ENCODE measurements at places on chromosomes 5 and 9.
A peak's percentile ranks its signal among the peaks of the same experiment; 100 is the strongest.

DNA sequence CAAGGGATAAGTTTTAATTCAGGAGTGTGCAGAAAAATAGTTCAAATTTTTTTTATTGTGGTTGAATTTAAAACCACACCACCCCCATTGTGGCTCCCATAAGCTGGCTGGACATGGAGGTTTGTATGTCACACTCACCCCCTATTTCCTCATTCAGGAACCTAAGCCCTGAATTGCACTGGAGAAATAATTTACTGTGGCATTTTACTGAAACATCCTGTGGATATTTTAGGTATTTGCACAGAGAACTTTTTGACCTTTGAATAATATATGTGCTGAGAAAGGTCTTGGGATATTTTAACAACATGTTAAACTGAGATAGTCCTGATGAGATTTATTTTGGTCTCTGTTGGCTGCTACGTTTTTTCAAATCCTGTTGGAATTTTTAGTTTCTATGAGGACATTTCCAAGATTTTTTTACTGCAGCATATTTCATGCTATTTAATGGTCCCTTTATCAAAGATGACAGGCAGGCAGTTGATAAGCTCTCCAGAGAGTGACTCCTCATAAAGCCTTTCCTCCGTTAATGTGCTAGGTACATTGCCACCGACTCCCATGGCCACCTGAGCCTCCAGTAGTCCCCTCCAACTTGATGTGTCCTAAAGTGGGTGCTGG lies 51.2 kb upstream of the PALM2AKAP2 start:
- peak; percentile 87 for DNase-seq

DNA sequence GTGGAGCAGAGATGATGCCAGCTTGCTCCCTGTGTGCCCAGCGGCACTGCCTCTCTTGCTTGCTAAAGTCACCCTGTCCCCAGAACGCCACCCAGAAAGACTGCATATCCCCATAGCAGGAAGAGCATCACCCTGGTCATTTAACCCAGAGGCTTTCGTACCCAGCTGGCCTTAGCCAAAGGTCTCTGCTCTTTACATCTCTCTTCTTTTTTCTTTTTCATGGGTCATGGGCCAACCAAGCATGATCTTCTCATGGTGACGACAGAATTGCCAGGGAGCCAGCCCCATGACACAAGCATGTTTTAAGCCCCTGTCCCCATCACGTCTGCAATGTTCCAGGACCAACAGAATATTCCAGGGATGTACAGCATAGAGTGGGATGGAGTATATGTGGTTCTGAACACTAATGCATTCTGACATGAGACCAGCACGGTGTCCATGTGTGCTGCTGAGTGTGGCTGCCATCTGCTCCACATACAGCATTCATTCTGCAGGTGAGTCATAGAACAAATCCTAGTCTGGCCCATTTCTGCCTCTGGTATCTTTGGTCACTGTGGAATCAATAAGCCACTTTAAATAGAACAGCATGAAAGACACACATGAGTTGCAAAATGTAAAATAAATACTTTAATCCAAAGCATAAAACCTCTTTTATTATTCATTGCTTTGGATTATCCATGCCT lies 203.0 kb downstream of the MED10 start:
- DNase-seq = no peak

- DNase-seq = peak; percentile 59
These were observed 155.8 kb upstream of the ZNF608 start for GRCh38 chr5:124902097-124902821.

DNA sequence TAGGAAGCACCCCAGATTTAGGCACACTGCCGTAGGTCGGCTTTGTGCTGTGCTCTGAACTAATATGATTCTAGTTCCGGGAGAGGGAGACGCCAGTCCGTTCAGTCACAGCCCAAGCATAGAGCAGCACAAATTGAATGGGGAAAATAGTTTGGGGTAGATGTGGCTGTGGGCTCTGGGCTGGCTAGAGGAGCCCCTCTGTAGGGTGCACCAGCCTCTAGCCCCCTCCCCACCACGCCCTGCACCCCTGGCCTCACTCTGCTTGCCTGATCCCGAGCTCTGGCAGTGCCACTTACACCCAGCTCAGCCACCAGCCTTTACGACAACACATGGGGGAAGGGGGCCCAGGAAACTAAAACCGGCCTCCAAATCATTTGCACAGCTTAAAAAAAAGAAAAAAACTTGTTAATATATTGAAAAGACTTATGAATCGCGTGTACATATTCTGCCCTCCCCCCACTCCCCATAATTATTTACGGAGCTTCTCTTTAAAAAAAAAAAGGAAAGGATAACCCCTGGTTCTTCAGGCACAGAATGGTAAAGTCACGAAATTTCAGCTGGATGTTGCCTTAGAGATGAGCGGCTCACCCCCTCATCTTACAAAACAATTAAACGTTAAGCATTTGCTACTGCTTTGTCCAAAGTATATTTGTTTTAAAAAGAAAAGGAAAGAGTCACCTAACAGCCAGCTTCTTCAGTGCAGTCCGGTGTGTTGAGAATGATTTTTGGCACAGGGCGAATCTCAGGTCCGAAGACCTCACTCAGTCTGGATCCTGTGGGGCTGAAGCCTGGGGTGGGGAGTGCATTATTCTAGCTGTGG lies 3.5 kb downstream of the LMX1B start:
- no peak for DNase-seq

DNA sequence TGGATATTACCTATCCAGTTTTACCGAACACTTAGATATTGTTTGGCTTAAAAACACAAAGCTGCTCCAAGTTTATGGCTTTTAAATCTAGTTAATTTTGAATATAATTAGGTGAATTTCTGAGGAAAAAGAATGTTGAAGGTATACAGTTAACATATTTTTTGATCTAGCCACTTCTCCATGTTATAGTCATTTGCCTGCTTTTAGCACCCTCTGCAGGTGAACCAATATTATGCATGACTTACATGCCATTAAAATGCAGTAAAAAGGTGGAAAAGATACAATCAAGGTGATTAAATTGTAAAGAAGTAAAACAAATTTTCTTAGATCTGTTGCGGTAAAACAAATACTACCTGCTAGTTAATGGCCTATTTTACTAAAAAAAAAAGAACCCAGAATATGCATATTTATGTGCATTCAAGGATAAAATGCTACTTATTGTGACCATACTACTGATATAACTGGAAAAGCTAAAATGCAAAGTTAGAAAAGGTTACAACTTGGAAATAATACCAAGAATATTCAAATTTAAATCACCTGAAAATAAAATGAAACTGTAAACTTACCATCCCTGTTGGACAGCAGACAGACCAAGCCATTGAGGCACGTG lies 132.1 kb downstream of the AP3B1 start:
- DNase-seq = peak; percentile 19

DNA sequence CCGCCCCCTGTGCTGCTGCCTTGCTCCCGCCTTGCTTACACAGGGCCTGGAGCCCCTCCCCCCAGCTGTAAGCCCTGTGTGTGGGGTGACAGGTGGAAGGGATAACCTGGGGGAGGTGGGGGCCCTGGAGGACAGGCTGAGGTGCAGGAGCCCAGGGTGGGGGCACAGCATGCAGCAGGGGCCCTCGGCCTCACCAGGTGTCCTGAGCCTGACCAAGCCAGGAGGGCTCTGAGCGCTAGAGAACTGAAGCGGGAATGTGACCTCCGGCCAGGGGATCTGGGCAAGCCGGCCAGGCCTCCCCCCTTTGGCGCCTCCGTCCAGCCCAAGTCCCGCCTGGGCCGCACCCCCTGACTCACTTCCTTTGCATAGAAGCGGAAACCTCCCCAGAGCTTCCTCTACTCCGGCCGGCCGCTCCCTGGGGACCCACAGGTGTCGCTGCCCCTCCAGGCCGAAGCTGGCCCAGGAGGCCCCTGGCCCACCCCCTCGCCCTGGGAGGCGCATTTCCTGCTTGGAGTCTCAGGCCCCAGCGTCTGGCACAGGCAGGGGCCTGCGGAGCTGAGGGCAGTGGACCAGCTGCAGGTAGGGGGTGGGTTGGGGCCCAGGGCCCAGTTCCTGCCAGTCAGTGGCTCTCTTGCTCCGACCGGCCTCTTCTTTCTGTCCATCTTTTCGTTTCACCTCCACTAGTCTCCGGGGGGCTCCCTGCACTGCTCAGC lies at the start of gene TOR4A:
Gene TOR4A, plus strand, starts transcription at position 398 of the 713 bp plus-strand sequence. CDS start 964 bp downstream, outside the sequence.
- peak; percentile 65 for DNase-seq

DNA sequence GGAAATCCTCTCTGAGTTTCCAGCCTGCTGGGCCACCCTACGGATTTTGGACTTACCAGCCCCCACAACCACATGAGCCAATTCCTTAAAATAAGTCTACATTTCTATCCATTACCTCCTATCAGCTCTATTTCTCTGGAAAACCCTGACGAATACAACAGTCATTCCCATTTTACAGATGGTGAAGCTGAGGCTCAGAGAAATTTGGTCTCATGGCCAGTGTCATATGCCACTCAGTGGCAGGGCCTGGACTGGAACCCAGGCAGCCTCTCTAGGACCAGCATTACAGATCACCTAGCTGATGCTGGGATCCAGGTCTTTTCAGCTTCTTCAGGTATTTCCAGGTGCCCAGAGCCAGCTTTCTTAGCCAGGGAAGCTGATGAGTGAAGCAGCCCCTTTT lies 45.0 kb upstream of the SH3PXD2B start:
- no peak for DNase-seq

DNA sequence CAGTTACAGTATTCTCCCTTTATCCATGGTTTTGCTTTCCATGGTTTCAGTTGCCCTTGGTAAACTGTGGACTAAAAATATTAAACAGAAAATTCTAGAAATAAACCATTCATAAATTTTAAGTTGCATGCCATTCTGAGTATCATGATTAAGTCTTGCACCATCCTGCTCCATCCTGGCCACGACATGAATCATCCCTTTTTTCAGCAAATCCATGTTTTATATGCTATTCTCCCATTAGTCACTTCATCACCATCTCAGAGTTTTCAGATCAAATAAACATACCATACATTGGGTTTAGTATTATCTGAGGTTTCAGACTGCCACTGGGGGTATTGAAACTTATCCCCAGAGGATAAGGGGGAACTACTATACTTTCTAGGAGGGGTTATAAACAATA lies 234.4 kb upstream of the ATP10B start:
- DNase-seq = peak; percentile 89

- no peak for DNase-seq
These were observed 41.8 kb downstream of the MEF2C start for GRCh38 chr5:88841212-88841611.

GRCh38 chr5:133123297-133123696 lies 71.5 kb downstream of the HSPA4 start:
- DNase-seq = no peak

GRCh38 chr5:110082194-110082593 lies 392.5 kb downstream of the MAN2A1 start:
- no peak for DNase-seq

DNA sequence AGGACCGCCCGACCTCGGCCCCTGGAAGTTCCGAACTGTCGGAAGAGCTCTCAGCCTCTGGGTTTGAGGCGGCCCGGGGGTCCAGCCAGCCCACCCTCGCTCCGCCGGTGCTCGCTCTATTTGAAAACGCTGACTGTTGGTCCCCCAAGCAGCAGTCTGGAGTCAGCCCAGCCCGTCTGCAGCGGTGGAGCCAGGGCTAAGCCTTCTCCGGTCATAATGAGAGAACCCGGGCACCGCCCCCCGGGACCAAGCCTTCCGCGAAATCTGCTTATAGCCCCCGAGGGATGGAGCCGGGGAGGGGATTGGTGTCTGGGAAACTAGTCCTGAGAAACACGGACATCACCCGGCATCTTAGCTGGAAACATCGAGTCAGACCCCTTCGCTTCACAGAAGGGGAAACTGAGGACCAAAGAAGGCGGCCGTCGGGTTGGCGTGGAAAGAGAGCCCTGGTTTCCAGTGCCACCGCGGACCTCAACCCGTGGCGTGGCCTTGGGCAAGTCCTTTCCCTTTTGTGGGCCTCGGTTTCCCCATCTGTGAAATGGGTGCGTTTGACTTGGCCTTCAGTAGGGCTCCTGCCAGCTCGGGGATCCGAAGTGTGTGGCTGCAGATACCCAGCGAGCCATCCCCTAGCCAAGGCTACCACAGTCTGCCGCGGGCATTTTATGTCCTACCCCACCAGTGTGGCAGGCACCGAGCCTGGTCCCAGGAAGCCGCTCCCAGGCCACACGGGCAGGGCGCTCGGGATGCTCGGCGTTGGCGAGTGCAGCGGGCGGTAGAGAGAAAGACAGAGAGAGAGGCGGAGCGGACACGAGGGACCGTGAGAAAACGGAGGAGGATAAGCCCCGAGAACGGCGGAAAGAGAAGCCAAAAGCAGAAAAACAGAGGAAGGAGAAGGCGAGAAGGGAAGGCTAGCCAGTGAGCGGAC lies 857 bp downstream of the ADAM19 start:
- DNase-seq = peak; percentile 49

DNA sequence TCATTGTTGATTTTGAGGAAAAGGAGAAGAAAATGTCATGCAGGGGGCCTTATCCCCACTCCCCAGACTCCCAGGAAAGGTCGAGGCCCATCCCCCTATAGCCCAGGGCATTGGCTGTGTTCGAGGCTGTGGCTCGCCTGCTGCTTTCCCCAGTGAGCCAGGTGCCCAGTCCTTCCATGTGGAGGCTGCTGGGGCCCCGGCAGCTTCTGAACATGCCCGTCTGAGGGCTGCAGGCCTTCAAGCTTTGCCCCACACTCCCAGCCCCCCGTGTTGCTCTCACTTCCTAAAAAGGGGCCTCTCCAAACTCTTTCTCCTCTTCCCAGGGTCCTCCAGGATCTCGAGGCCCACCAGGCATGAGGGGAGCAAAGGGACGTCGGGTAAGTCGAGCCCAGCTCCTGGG lies 64.7 kb upstream of the ORM1 start:
- DNase-seq = no peak

GRCh38 chr9:92289708-92290390 lies 3.6 kb downstream of the IARS1 start:
- DNase-seq = peak; percentile 61
